ENCODE measurements at places on chromosomes 12 and 14.
A peak's percentile ranks its signal among the peaks of the same experiment; 100 is the strongest.

- no peak for DNase-seq
Observed at GRCh38 chr14:99173086-99173485, 98.9 kb downstream of the BCL11B start.

- no peak for DNase-seq
Observed at GRCh38 chr12:30423330-30423729, 272.3 kb downstream of the IPO8 start.

GRCh38 chr12:79127271-79127751, 262.7 kb downstream of the SYT1 start:
- peak; percentile 18 for DNase-seq

GRCh38 chr12:26101350-26101734, 23.5 kb downstream of the BHLHE41 start:
- DNase-seq: no peak

- no peak for DNase-seq
Observed at GRCh38 chr14:90518941-90519256, 122.1 kb downstream of the CALM1 start.

DNA sequence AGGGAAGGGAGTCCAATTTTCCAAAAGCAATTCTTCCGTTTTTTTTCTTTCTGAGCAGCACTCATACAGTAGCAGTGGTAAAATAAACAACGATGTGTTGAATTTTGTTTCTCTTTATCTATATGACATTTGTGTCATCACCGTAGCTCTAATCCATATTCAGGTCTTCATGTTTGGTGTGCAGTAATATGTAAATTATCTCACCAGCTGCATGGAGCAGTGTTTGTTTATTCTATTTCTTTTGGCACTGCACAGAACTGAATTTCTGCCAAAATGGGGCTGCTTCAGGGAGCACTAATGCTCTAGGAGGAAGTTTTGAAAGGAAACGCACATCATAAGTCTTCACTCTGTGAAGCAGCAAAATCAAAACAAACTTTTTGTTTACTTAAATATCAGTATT, 130.0 kb upstream of the NPAS3 start:
- DNase-seq: peak; percentile 27

- DNase-seq: peak; percentile 82
Observed at GRCh38 chr14:93133464-93133863, 17.7 kb upstream of the ITPK1 start.

DNA sequence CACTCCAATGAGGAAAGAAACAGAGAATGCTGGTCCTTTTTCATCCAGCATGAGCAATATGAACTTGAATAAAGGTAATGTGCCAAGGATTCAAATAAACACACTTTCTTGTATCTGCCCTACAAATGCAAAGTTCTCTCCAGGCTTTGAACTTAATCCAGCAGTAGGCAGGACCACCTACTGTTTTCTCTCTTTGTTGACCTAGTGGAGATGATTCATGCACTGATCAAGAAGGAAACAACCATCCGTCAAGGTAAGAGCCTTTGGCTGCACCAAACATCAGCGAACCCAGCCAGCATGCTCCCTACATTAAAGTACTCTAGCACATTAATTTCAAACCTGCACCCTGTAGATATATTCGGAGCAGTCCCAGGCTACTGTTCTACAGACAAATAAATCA, 489.3 kb downstream of the GALC start:
- DNase-seq: no peak

DNA sequence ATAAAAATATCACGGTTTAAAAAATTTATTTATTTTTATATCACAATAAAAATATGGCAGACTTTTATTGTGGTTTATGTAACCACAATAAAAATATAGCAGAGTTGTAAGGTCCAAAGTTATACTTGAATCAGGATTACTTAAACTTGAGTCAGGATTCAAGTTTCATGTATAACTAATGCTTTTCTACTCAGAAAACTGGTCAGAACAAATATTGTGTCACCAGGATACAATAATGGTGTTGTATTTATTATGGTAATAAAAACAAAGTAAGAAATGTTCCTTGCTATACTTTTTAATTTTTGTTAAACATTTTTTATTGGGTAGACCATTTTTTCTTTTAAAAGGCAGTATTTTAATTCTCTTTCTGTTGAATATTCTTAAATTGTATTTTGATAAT, 29.2 kb upstream of the EPS8 start:
- no peak for DNase-seq

GRCh38 chr14:95195031-95195430, 37.7 kb upstream of the DICER1 start:
- no peak for DNase-seq

- DNase-seq: no peak
Observed at GRCh38 chr12:24889411-24889810, 59.5 kb downstream of the BCAT1 start.

DNA sequence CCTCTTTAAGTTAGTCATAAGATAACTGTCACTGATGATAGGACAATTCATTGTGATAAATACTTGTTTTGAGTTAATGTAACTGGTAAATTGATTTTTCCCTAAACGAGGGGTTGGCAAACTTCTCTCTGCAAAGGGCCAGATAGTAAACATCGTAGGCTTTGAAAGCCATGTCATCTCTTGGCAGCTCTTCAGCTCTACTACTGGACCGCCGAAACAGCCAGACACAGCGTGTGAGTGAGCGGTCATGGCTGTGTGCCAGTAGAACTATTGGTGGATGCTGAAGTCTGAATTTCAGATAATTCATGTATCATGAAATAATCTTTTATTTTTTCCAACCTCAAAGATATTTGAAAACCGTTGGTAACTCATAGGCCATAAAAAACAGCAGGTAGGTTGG, 9.9 kb downstream of the PIWIL1 start:
- no peak for DNase-seq

DNA sequence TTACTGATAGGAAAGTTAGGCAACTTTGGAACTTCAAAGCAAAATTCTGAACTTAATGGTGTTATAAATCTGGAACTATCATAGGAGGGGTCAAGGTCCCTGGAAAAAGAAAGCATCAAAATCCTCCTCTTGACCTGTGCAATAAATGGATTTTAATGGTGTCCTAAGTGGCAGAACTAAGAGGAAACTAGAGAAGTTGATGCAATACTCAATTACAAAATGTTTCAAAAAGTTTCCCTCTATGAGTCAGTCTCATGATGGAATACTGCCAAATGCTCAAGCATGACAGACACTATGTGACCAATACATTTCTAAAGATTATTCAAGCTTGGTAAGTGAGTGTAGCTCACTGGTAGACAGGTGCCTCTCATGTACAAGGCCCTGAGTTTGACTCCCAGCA, 47.7 kb upstream of the ERGIC2 start:
- DNase-seq: peak; percentile 92

GRCh38 chr12:122100568-122100967, 22.0 kb downstream of the MLXIP start:
- DNase-seq: no peak

DNA sequence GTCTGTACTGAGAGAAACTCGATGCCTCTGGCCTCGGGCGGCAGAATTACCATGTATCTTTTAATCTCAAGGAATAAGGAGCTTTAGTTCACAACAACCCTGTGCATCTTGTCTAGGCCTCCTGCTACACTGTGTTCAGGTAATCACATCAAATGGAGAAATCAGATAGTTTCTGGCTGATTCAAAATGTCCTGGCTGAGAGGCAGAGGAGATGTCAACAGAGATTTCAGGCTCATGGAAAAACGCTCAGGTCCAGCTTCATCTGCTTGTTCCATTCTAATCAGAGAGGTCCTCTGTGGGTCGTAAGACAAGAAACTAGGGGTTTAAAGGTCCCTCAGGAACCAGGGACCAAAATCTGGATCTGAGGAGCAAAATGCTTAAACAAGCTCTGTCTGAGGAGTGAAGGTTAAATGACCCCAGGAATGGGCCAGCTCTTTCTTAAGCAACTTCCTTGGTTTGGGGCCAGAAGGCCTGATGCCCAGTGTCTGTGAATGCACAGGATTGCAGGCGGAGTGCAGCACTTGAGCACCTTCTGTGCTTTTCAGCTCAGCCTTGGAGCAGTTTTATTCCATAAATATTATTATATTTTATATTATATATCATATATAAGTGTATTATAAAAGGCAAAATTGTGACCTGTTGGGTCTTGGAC, 170.2 kb upstream of the PRICKLE1 start:
- peak; percentile 46 for DNase-seq

GRCh38 chr12:47753021-47754001, 5.4 kb downstream of the RAPGEF3 start:
- no peak for DNase-seq

DNA sequence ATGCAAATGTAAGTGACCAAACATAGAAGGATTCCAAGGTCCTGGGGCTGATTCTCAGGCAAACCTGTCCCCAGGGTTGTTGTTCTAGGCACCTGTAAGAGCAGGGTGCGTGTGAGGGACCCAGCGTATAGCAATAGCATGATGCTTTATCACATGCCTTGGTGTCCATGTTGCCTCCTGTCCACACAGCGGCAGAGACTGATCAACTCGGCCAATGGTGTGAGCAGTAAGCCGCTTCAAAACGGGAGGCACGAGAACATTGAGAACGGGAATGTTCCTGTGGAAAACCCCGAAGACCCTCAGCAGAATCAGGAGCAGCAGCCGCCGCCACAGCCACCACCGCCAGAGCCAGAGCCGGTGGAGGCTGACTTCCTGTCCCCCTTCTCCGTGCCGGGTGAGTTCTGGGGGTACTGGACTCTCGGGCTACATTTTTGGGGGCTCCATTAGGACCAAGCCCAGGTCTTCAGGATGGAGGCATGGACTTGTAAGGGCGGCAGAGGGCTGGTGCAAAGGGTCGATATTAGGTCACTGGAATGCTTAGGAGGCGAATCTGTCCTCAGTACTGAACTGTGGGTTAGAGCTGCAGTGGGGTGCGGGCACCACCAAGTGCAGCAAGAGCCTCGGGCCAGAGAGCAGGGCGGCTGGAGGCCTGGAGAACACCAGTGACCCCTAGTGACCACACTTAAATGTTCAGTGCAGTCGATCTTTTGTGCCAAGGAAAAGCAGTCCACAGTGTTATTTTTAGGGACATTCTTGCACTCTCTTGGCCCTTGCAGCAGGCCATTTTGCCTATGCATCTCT, 57.2 kb upstream of the RIN3 start:
- DNase-seq: peak; percentile 55

- no peak for DNase-seq
Observed at GRCh38 chr14:22271838-22272799, 316.9 kb downstream of the DAD1 start.

DNA sequence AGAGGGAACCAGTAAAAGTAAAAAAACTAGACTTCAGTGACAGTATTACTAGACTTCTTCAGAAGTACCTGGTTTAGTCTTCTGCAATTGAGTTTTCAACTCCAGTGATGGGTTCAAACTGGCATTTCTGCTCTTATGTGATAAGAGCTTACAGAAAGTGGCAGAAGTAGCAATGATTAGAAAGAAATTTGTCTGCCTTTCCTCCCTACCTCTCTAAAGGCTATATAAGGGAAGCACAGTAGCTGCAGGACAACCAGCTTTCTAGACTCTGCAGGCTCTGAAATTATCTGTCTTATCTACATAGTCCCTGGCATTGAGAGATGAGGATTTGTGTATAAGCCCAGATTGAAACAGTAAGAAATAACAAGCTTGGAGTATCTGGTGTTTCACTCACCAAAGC, 107.5 kb downstream of the DAAM1 start:
- no peak for DNase-seq

DNA sequence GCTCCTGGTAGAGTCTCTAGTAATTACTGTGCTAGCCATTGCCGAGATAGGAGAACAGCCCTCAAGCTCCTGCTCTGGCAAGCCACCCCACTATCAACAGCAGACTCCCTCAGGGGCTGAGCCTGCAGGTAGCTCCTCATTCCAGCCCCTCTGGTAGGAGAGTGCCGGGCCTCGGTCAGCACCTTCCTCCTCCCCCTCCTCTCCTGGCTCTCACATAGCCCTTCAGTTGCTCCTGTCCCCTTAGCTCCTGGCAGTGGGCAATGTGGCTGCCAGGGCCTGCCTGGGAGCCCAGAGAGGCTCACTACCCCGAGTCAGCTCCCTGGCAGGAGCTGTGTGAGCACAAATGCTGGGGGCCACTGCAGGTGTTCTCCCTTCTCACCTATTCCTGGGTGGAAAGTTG, 52.0 kb downstream of the IQSEC3 start:
- DNase-seq: no peak

GRCh38 chr12:91846466-91847055, 299.1 kb downstream of the BTG1 start:
- no peak for DNase-seq

- no peak for DNase-seq
Observed at GRCh38 chr12:10121278-10121677, 8.7 kb downstream of the CLEC7A start.

DNA sequence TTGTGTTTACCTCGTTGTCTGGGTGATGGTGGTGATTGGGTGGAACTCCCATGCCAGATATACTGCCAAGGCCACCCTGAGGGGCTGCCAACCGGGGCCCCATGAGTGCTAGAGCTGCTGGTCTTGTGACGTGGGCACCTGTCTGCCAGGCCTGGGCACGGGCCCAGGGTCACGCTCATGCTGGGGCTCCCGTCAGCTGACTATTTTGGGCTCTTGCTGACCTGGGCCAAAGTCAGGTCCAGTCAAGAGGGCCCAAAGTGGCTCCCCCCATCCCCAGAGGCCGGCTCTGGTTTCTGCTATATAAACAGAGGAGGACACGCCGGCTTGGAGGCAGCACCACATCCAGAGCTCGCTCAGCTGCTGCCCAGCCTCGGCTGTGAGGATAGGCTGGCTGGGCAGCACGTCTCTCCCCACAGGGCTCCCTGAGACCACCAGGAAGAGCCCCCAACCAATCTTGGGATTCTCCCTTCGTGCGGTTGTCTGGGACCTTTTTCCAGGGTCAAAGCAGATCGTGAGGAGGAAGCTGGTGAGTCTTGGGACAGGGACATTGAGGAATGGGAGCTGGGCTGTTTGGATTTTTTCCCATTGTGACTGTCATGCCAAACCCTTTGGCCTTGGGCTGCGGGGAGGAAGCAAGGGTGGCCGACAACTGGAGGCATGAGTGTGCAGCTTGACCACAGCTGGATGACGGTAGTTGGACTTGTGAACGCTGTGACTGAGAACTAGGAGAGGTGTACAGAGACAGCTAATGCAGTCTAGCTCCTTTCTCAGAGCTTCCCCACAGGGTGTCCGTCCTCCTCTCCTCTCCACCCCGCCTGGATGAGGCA, 7.6 kb upstream of the NR4A1 start:
- DNase-seq: no peak

DNA sequence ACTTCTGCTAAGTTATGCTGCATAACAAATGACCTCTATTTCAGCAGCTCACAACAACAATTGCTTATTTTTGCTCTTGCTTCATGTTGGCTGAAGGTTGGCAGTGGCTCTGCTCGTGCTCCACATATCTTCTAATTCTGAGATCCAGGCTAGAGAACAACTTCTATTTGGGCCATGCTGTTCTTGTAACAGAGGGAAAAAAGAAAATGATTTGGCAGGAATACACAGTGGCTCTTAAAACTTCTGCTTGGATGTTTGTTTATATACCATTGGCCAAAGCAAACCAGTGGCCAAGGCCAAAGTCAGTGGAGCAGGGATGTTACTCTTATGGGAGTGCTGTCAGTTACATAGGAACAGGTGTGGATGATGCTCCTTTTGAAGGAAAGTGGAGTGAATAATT, 32.1 kb downstream of the GPHN start:
- no peak for DNase-seq

DNA sequence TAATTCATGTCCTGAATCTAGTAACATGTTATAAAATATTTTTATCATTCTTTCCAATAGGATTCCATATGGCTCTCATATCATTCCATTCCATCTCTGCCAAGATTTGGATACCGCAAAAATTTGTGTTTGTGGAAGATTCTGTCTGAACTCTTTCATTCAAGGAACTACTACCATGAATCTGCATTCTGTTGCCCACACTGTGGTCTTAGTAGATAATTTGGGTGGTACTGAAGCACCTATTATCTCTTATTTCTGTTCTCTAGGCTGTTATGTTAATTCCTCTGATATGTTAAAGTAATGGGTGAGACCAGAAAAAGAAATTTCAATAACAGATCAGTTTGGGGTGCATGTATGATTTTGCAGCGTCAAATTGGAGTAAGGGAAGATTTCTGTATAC, 6.2 kb downstream of the RPL36AL start:
- DNase-seq: no peak

Data from fibroblast of the conjunctiva (primary cell).